ENCODE measurements at places on chromosomes 12 and 14.

GRCh38 chr14:95463171-95463901, 53.1 kb downstream of the SYNE3 start:
- DNase-seq = no peak

DNA sequence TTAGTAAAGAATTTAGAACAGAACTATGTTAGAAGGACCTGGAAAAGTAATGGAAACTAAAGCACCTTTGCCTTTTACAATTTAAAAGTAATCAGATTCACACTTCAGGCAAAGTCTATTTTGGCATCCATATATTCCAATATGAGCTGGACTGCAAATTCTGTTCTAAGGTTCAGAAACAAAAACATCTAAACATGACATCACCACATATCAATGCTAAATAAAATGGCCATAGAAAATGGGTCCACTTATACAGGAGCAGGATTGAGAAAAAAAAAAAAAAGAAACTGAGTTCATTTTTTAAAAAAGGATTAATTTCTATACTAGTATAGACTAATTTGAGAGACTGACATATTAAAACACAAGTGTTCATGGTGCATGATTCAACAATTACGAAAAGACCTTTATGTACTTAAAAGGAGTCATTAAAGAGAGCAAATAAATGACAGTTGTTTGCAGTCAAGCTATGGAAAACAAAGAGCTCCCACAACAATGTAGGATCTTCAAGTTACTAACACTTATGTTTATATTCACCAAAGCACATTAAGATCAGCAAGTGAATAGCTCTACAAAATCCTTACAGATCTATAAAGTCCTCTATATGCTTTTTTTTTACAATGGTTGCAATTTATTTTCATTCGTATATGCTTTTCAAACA, 45.7 kb downstream of the DICER1 start:
- no peak for DNase-seq

DNA sequence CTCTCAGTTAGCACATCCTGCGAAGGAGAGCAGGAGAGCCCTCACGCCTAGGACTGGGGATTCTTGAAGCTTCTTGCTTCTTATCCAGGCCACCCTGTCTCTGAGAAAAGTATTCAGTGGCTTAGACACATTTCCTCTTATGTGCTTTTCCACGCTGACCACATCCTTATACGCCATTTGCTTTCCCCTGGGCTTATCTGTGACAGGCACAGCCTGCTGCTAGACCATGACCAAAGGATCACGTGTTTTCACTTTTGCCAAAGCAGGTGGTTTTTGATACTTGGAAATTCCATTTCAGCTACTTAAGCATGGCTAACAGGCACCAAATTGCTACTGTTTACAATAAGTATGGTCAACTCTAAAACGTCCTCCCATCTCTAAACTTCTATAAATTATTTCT, 587.4 kb downstream of the AACS start:
- DNase-seq = no peak

DNA sequence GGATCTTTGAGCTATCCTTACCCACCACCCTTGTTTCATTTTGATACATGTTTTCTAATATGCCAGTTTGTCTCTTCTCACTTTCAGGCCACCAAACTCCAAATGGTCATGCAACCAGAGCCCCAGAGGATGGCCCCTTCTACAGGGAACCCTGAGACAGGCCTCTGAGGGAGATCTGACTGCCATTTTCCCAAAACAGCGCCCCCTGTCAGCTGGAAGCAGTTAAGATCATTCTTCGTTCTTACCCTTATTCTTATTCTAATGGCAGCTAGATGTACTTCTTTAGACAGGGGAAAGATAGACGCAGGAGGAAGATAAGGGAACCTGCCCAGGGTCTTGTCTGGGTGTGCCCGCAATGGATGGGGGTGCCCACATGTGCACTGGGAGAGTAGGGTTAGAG, 38.4 kb downstream of the C12orf56 start:
- DNase-seq = no peak

- no peak for DNase-seq
These were observed 267.3 kb downstream of the BCAT1 start for GRCh38 chr12:24681570-24681969.

DNA sequence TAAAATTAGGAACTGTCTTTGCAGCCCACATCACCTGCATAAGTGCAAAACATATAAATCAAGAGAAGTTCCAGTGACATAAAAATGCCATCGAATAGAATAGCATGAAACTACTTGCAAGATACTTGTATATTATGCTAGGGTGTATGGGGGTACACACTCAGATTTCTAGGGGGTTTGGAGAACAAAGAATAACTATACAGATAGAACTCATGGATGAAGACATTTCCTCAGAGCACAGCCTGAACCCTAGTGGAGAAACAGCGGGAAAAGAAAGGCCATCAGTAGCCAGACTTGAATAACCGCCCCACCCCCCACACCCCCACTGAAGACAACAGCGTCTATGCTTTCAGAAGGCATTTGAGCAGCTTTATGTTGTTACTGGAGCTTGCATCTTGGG, 425.8 kb downstream of the NPAS3 start:
- no peak for DNase-seq

DNA sequence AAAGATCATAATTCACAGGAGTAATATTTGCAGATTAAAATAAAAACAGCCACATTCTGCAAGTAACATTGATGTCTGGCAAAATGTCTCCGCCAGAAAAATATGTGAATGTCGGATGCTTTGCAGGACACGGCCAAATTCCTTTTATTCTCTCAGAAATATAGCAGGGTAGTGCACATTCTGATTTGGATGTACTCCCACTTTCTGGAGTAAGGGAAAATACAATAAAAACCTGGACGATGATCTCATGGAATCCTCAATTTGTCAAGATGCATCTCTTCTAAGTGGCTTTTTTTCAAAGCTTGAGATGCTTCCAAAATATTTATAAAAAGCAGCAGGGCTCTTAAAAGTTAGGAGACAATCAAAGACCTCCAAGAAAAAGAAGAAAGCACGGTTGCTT, 133.3 kb downstream of the TBX5 start:
- DNase-seq = no peak

DNA sequence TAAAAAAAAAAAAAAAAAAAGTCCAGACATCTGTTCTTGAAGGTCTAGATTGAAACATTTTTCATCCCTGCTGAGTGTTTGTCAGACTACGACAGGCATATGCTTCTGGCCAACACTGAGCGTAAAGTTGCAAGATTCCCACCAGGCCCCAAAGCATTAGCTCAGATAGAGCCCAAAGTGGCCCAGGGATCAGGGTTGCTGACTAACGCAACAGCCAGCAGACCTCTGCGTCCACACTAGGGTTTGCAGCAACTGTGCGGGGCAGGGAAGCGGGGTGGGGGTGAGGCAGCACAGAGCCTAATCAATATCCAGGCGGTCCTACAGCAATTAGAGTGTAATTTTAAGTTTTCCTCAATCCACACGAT, 55.7 kb downstream of the SSH1 start:
- DNase-seq = no peak

- no peak for DNase-seq
These were observed 19.5 kb upstream of the CMKLR1 start for GRCh38 chr12:108358580-108358965.

GRCh38 chr12:28216016-28216415, 25.8 kb downstream of the CCDC91 start:
- DNase-seq = no peak

DNA sequence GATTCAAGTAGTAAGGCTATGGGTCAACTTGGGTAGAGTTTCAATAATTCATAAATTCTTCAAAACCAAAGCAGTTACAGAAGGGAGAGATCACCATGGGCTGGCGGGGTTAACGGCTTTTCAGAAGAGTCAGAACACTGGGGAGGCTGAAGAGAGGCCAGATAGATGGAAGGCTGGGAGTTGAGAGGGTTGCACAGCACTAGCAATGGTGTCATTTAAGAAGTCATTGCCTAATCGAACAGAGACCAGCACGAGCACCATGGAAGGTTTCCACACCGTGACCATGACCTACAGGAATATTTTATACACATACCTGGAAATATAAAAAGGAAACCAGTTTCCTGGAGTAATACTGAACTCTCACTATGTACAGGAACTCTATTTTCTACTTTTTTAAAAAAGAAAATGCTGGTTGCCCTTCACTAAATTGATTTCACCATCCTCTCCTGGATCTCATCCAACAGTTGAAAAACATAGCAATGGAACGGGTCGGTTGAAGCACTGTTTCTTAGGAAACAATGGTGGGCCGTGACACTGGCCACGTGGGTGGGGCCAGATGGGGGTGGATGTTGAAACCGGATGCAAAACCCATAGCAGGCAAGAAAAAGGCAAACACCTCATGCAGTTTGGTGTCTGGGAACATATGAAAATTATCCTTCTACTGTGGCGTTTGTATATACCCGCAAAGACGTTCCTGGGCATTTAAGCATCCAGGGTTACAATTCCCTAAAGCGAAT, 38.0 kb upstream of the RIN3 start:
- no peak for DNase-seq

- no peak for DNase-seq
These were observed 73.2 kb downstream of the SLC25A47 start for GRCh38 chr14:100396266-100396795.

DNA sequence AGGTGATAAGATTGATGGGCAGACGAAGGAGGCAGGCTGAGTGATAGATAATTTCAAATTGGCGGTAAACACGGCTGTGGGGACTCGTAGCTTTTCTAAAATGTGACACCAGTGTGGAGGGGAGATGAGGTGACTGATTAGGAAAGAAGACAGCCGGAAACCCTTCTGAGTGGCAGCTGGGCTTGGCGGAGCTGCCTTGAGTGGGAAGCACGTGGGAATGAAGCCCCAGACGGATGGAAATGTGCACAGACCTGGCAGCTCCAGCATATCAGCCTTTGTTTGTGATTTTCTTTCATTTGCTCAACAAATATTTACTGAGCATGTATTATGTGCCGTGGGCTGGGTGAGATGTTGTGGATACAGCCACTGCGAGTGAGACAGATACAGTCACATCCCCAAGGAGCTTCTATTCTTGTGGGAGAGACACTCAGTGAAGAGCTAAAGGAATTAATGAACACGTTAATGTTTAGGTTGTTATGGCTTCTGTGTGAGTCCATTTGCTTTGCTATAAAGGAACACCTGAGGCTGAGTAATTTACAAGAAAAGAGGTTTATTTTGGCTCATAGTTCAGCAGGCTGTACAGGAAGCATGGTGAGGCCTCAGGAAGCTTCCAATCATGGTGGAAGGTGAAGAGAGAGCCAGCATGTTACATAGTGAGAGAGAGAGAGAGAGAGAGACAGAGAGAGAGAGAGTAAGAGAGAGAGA, 65.5 kb upstream of the LHX5 start:
- no peak for DNase-seq
